ENCODE measurements at places on chromosomes 6 and 20.

DNA sequence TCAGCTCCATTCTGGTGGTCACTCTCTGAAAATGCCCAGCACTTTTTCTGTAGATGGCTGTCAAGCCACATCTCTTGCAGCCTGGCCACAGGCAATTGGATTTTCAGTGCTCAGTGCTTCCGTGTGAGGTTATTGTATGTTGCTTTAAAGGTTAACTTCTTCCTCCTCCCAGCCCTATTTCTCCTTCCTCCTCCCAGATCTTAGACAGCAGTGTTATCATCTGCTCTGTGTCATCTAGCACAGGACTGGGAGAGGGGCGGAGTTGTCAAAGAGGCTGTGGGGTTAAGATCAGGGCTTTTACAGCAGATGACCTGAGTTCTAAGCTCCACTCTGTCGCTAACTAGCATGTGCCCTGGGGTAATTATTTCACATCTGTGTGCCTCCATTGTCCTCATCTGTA is 129.0 kb downstream of the PHACTR3 start:
- DNase-seq: no peak

GRCh38 chr6:3648724-3649123 is 102.8 kb downstream of the PXDC1 start:
- DNase-seq: no peak

DNA sequence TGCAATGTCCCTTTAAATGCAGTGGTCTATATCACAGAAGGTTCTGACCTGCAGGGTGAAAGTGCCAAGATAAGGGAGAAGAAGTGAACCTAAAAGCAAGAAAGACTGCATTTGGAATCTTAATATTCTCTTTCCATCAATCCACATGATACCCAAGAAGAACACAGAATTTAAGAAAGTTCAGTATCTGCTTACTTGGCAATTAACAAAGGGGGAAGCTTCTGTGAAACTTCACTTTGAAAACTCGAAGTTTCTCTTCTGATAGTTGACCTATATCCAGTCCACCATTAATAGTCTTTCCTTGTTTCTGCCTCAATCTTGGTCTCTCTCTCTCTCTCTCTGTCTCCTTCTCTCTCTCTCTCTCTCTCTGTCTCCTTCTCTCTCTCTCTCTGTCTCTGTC is 592.0 kb downstream of the UTRN start:
- DNase-seq: no peak

DNA sequence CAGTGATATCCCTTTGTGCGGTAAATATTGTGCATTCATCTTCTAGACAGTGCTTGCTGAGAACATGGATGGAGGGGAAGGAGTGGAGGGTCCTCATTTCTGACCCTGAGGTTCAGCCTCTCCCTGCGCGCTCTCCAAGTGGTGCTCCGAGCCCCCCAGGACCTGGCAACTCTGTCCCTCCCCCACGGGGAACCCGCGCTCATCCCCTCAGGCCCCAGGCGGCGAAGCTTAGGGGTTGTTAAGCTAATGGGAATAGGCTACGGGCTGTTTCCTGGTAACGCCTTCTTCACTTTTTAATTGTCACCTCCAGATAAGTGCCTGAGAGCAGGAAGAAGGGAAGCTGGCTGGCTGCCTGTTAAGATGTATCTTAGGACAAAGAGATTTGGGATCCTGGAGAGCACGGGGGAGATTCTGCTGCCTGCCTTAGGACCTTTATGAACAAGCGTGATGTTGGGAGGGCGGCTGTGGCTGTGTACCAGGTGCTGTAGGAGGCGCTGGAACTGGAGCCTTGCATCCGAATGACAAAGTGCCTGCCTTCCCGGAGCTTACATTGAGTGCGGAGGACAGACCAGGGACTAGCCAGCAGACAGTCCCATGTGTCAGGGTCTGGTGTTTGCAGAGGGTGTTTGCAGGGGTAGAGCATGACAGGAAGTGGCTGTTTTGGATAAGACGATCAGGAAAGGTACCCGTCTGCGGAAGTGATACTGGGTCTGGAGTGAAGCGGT is 11.7 kb downstream of the TSHZ2 start:
- DNase-seq: no peak

DNA sequence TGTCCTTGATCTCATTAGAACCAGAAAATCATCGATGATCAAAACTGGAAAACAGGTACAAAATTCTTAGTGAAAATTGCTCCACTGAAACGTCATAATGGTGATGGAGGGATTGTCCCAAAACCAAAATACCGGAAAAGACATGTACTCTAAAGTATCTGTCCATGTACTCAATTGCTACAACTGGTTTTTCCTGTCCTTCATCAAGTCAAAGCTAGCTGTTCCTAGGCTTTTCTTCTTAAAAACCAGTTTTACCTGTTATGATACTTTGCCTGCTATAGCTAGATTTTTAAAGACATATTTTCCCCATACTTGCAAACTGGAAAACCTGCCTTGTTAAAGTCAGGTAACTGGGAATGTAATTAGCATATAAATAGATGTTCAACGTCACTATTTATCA is 50.5 kb upstream of the LRRC1 start:
- DNase-seq: no peak

DNA sequence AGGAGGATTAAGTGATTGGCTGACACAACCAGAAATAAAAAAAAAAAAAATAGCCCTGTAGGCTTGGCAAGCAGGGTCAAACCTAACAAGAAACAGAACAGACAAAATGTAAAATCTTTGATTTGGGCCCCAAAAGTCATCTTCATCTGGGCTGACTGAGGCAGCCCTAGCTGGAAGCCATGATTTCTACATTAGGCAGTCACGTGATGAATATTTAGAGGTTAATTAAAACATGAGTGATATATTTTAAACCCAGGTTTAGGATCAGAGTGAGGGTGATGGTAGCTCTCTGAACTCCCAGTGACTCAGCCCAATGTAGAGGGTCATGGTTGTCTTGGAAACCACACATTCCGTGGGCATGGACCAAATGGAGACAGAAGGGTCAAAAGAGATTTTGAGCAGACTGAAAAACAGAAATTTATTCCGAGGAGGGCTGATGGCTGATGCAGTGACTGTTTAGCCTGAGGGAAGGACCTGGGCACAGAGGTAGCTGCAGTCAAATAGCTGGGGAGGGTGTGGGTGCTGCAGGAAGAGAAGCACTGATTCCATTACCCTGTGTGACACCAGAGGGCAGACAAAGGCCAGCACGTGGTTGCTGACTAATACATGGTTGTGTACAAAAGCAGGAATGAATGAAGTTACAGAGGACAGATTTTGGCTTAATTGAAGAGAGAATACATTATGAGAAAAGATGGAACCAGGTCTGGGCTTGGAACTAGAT is 573.1 kb upstream of the CHD6 start:
- no peak for DNase-seq

DNA sequence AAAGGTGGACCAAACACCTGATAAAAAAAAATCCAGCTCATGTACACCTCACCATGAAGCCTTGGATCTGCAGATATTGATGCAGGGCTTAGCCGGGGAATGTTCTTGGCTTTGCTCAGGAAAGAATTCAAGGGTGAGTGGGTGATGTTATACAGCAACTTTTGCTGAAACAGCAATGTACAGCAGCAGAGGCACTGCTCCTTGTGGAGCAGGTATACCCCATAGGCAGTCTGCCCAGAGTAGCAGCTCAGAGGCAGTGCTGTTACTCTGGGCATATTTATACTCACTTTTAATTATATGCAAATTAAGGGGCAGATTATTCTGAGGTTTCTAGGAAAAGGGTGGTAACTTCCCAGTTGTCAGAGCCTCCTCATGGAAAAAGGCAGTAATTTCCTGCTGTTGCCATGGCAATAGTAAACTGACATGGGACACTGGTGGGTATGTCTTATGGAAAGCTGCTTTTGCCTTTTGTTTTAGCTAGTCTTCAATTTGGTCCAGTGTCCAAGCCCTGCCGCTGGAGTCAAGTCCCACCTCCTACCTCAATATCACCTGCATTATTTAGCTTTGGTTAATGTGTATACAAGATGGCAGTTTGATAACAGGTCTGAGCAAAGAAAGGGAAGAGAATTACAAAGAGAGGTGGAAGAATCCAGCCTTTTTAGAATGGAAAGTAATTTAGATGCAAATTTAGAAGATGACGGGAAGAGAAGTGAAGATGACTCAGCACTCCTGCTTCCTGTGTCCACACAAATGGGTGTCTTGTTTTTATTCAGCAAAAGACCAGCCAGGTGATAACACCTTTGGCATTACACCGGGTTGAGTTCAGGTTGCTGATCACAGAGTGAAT is 110.1 kb upstream of the JAG1 start:
- no peak for DNase-seq

GRCh38 chr20:50844430-50845100 is 49.7 kb downstream of the BCAS4 start:
- DNase-seq: peak; percentile 93

DNA sequence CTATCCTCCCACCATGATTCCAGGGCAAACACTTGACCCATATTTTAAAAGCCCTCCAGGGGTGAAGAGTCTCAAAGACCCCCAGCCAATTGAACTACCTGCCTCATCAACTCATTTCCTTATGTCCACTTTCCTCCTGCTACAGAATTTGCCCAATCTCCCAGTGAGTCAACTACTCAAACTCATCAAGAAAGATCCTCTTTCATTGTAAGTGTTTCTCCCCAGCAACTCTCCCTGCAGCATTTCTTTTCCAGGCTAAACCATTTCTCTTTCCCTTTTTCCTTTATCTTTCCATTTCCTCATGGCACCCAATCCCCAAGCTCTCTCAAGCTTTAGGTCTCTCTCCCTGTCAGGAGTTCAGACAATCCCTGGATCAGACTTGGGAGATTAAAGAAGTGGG is 1.5 kb downstream of the DLK2 start:
- DNase-seq: no peak

GRCh38 chr6:86016567-86016966 is 373.9 kb upstream of the SYNCRIP start:
- no peak for DNase-seq

- DNase-seq: no peak
Measured at GRCh38 chr6:37575221-37575620, 75.5 kb upstream of the CCDC167 start.

GRCh38 chr20:44098657-44099056 is 88.3 kb downstream of the JPH2 start:
- no peak for DNase-seq

GRCh38 chr6:44232676-44233566 is 9.5 kb downstream of the SLC29A1 start:
- peak; percentile 15 for DNase-seq

DNA sequence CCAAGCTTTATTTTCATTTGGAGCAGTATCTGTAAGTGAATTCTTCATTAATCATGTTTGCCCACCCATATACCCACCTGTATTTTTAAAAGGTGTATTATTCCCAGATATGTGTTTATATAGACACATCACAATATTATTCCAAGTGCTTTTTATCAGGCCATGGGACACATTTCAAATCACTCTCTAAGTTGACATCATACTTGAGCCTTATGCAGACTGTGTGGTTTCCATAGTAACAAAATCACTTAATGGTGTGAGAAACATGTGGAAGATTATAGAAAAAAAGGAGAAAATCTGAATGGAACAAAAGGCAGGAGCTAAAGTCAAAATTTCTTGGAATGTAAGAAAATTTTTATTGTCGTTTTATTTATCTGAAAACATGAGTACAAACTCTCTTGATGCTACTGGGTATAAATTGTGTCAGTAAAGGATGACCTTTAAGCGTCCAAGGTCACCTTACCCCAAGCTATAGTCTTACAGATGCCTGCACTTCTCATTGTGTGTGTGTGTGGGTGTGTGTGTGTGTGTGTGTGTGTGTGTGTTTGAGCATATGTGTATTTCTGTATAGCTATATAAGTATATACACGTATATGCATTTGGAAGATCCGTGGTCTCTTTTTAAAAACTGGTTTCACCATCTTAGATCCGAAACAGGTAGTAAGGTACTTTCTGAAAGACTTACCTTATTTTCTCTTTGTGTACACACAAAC is 79.8 kb upstream of the CCN6 start:
- DNase-seq: no peak

GRCh38 chr20:22472447-22473100 is 111.8 kb downstream of the FOXA2 start:
- no peak for DNase-seq

GRCh38 chr20:15930311-15931305 is 642.6 kb downstream of the KIF16B start:
- DNase-seq: no peak

GRCh38 chr6:107655864-107656263 is 165.9 kb downstream of the SOBP start:
- no peak for DNase-seq

DNA sequence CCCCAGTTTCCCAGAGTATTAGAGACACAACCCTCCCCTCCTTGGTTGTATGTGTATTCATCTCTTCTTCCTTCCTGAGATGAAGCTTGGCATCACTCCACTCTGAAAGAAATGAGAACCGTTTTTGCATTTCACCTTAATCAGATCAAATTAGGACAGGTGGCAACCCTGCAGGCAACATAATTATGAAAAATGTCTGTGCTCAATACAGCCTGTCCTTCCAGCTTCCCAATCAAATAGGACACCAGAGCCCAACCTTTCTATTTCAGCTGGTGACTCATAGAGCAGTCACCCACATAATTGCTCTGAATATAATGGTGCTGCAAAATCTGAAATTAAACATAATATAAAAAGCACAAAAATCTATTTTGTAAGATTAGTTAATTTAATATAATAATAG is 310.2 kb upstream of the AGPAT4 start:
- DNase-seq: no peak
